ENCODE measurements at places on chromosomes 6 and 20.

DNA sequence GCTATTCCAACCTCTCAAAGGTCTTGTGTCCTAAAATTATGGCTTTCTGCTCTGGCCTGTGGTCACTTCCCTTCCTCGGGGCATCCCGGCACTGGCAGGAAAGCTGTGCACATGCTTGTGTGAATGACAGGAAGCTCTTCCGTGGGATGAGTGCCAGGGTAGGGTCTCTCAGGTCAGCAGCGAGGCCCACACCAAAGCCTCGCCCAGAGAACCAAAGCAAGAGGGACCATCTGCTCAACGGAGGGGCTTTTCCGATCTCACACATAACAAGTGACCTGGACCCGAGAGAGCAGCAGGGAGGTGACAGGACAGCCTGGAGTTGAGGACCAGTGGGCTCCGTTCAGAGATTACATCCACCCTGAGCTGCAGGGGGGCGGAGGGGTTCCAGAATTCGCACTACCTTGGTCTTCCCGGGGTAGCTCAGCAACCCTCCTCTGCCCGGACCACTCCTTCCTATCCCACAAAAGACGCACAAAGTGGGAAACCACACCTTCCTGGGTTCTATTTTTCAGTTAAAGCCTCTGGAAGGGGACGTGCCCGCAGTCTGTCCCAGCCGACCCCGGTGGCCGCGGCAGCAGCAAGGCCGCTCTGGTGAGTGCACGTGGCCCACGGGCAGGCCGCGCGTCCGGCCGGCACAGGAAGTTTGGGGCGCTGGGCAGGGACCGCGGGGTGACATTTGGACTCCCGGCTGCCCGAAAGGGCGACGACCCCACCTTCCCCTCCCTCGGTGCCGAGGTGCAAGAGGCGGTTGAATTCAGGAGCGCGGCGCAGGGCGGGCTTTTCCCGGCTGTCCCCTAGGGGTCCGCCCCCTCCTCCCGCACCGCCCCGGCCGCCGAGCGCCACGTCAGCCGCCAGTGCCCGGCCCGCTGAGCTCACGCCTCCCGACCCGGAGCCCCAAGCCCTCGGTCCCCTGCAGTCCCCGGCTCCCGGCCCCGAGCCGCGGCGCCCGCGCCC lies 988 bp downstream of the TXNDC5 start:
- DNase-seq = peak; percentile 57

DNA sequence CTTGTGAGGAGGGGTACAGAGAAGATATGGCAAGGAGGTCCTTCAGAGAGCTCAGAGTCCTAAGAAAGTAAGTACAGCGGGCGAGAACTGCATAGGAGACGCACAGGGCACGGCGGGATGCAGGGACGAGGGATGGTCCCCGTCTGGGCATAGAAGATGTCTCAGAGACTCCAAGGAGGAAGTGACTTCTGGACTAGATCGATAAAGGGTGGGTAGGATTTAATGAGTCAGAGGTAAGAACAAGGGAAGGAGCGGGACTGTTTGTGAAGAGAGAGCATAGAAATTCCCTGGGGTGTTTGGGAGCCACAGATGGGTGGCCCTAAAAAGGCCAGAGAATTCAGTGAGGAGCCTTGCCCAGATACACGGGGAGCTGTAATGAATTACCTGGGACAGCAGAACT lies 69.1 kb downstream of the FAM120B start:
- no peak for DNase-seq

- DNase-seq = no peak
Observed at GRCh38 chr6:38549795-38550194, 89.9 kb downstream of the BTBD9 start.

DNA sequence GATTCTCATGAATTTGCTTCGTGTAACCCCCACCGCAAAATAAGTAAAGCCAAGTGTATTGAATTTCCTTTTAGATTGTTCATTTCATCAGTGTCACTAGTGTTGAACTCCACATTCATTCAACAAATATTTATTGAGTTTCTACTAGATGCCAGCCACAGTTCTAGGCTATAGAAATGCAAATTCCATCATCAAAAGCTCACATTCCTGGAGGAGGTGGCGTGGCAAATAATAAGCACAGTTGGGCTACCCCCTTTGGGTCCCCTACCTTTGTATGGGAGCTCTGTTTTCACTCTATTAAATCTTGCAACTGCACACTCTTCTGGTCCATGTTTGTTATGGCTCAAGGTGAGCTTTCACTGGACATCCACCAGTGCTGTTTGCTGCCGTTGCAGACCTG lies 12.7 kb upstream of the ME1 start:
- DNase-seq = no peak

- no peak for DNase-seq
Observed at GRCh38 chr20:39835130-39835842, 853.8 kb downstream of the MAFB start.

DNA sequence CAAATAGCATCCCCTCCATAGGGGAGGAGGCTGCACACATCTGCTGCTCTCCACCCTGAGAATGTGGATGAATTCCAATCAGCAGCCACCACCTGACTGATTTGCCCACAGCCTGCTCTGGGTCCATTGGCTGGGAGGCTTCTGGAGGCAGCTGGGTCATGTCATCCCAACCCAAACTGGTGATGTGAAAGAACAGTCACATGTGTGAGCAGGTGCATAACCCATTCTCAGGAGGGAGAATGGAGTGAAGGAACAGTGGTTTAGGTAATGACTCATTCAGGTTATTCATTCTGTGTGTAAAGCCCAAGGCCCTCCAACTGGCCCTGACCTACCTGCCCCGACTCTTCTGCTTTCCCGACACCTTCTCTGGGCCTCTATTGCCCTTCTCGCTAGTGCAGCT lies 90.9 kb upstream of the GCM1 start:
- no peak for DNase-seq

- no peak for DNase-seq
Observed at GRCh38 chr20:12824328-12825225, 184.2 kb upstream of the SPTLC3 start.

DNA sequence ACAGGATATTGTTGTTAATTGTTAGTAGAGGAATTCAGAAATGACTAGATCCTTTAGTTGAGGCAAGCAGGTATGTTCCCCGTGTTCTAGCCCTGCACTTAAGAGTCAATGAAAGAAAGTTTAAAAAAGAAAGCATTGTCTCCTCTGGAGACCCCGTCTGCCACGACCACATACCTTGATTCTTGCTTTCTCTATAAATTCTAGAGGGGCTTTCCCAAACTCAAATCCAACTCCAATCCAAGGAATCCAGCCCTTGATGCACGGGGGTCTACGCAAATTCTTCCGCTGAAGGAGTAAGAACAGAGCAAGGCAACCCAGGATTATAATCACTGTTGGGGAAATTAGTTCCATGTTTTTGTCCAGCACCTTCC lies 401 bp downstream of the CYP39A1 start:
- no peak for DNase-seq

DNA sequence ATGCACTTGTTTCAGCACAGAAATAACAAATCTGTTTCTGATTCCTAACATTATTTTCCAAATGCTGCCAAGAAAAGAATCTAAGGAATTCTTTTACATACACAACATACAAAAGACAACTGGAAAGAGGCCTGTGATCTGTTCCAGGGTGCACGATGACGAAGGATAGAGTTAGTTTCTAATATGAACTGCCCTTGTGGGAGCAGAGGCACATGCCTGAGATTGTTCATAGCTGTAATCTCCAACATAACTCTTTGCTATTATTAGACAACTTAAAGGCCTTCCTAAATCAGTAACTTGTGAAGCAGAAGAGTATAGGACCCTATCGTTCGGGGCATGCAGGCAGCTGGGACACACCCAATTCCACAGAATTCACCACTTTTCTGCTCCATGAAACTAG lies 41.2 kb upstream of the NHSL1 start:
- DNase-seq = peak; percentile 64

GRCh38 chr6:138555421-138555988 lies 56.2 kb upstream of the NHSL1 start:
- DNase-seq = peak; percentile 49

DNA sequence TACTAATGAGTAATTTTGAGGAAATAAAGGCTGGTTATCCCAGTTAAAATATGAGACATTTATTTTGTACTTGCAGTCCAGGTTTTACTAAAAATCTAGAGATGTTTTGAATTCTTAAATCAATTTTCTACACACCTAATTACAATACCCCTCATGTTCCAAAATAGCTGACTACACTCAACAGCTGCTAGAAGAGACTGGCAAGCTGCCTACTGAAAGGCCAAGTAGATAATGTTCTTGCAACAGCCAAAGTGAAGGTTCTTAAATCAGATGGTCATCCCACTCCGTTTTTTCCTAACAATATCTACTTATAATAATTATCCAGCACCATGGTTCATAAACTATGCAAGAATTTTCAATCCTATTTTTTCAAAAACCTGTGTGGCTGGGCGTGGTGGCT lies 69.0 kb downstream of the DTNBP1 start:
- DNase-seq = no peak

DNA sequence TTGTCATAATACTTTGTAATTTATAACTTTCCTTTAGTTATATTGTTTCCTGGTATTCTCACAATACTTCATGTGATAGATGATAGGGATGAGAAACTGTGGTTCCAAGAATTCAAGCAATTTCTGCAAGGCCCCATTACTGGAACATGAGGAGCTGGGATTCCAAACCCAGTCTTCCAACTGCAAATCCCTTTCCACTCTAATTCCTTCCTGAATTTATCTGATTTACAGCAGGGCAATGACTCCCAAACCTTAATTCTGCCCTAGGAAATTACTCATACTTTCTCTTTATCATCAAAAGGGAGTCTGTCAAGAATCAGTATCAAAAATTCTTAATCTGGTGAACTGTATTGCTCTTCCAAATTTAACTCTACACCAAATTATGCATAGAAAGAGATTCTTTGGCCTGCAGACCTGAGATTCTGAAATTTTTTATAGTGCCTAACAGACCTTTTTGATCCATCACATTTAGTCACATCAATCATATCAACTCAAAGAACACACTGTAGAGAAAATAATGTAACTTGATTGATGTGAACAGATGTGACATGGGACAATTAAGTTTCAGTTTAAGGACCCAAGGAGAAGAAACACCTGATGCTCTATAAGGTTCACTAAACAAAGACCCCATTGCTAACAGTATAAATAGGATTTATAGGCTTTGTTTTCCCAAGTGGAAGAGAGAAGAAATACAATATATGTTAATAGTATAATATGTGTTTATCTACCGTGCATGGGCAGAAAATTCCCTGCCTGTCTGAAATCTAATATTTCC lies 41.5 kb upstream of the GJA1 start:
- no peak for DNase-seq

GRCh38 chr6:44456070-44456965 lies 68.8 kb downstream of the CDC5L start:
- peak; percentile 78 for DNase-seq

GRCh38 chr20:40008177-40008576 lies 680.9 kb downstream of the MAFB start:
- peak; percentile 56 for DNase-seq

GRCh38 chr6:74063391-74063790 lies 367.4 kb downstream of the CD109 start:
- no peak for DNase-seq

DNA sequence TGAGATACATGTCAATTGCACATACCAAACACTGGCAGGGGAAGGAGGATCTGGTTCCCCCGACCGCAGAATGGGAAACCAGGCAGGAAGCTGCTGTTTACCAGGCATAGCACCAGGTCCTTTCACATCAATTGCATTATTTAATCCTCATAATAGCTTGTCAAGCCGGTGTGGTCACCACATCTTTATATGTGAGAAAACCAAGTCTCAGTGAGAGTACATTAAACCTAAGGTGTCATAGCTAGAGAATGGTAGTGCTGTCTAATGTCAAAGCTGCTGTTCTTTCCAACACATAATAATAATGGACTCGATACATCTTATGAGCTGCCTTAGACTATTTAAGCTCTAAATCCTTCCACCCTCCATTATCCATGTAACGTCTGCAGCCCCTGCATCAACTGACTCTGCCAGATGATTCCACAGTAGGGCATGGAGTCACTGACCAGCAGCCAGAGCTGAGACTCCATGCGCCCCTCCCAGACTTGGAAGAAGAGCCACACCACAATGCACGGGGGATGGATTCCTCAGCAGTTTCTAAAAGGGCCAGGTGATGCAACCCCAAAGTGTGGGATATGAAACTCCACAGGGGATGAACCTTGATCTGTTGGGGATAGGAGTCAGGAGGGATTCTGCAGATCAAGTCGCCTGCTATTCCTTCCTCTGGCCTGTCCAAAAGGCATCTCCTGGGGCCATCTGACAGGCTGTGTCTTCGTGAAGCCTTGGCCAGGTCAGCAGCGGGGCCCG lies 71.8 kb downstream of the GPR6 start:
- DNase-seq = no peak

DNA sequence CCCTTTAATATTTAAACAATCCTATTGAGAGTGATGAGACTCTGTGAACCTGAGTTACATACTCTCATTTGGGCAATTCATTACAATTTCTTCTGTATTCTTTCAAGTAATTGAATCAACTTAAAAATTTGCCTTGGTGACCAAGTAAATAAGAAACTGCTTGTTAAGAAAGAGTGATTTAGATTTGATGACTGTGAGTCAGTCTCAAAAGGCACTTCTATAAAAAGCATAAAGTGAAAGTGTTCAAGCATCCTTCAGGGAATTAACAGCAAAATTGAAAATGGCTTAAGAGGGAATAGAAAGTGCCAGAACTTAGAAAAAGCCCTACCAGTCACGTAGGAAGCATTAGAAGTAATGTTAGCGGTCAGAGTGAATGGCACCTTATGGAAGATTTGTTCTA lies 654.7 kb downstream of the EPM2A start:
- DNase-seq = no peak

DNA sequence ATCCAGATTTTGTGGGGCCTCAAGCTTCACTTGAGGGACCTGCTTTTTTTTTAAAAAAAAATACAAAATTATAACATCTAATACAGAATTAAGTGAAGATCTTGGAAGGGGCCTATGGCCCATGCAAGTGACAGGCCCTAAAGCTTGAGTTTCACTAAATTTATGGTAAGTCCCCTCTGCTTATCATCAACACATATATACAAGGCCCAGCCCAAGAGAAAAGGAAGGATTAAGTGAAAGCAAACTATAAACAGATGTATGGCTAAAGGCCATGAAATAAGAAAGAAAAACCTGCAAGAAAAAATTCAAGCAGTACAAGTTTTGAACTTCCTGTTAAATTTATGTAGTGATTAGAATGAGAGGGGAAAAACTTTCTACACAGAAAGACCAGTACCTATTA lies 86.8 kb downstream of the CDC40 start:
- no peak for DNase-seq

DNA sequence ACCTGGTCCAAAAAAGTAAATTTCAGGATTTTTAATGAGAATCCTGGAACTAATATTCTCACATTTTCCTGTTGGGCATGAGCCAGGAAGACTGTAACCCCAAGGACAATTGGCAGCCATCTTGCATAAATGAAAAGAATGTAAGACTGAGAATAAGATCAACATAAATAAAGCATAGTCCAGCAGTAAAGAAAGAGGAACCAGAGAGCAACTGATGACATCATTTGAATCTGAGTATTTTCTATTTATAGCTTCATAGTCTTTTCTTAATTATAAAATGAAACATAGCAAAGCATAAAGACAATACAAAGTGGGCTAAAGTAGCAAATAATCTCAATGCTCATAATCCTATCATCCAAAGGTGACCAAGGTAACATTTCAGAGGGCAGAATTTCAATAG lies 26.6 kb upstream of the FBXL4 start:
- no peak for DNase-seq
